Parietal lobe (tissue), 2 donors: ENCODE measurements at places on chromosomes 4 and X. TPM values are rescaled to one million over a fixed set of nuclear protein-coding genes. Genes with fewer than 3 reads are reported as not detected.

Gene SH3RF1
- total RNA-seq = 12.8 TPM

Gene FABP2
- not detected for total RNA-seq

Gene CXCR3
- not detected for total RNA-seq

Gene UGT2B15
- total RNA-seq = not detected

Gene ITGB1BP2
- 6.6 TPM for total RNA-seq

Gene UGT2A2
- not detected for total RNA-seq
